GDM1 (cell line): ENCODE measurements at places on chromosomes 2 and 18.

DNA sequence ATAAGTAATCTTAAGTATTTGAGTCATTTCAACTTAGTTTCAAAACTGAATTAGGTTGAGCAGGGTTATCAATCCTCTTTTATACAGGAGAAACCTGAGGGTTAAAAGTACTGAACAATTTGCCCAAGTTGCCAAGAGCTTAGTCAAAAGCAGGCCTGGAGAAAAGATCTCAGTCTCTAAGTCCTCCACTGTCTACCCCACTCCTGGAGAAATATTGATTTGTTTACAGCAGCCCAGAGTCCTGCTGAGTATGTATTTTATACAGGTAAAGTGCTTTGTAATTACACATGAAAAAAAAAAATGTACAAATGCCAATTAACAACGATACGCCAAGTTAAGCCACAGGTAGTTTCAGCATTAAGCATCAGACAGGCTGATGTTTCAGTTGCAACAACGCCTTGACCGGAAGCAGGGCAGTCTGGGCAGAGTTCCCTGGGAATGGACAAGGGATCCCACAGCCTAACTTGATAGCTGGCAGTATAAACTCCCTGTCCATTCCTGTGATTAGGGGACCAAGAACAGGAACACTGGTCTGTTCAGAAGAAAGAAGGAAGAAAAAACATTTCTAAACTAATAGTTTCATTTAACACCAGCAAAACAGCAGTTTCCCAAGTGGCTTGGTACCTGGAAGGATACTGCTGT lies 132.9 kb downstream of the MYO5B start:
- no peak for DNase-seq

DNA sequence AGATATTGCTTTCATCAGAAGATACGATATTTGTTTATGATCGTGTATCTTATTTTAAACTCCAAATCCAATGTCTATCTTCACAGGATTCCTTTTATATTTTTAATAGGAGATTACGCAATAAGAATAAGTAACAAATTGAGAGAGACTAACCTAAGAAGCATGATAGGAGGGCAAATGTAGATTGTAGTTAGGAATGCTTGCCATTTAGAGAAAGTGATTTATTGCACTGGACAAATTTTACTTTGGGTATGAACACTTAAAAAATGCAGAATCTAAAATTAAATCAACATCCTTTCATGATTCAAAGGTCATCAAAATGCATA lies 563.4 kb upstream of the POU3F3 start:
- DNase-seq, result no peak

DNA sequence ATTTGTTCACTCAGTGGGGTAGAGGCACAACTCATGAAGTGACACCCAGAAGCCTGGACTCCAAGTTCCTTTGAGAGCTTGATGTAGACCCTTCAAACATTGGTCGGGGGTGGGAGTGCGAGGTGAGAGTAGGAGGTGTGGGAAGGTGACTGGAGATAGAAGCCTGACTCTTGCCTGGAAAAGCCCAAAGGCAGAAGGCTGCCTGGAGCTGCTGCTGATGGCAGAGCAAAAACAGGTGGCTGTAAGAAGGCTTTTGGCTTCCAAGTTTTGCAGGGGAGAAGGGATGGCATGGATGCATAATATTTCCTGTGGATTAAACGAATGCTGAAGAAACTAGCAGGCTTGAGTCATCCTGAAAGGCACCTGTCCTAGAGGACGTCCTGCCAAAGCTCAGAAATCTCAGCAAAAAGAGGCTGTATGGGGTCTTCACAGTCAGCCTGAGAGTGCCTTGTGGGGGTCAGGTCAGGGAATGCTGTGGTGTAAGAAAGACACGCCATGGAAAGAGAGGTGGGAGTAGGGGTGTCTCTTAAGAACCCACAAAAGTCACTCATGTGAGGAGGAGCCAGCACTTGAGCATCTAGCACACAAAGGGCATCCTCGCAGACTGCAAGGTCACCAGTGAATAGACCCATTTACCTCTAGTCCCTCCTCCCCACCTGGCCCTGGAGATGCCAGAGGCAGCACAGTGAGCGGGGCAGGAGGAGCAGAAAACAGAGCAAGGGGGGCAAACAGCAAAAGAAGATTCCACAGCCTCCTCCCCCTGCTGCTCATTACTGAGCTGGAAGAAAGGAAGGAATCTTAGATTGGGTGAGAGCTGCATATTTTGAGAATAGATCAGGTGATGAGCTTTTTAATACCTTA lies 37.5 kb downstream of the FASTKD2 start:
- no peak for DNase-seq

- no peak for DNase-seq
These were observed 84.3 kb upstream of the SERTAD2 start for GRCh38 chr2:64738026-64738425.

DNA sequence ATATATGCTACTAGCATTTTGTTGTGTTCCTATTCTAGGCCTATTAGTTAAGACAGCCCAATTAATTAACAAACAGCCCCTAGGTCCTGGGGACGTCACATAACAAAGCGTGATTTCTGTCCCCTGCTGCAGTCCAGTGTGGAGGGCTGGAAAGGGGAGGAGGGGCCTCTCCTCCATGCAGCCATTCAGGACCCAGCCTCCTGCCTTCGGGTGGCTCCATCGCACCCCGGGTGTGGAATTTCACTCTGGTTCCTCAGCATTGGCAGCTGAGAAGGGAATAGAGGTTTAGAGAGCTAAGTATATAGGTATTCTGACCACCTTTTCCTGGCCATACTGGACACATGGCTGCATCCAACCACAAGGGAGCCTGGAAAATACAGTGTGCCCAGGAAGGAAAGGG lies 42.4 kb downstream of the MC2R start:
- no peak for DNase-seq

- no peak for DNase-seq
These were observed 66.3 kb downstream of the NCKAP1 start for GRCh38 chr2:182971820-182972547.

GRCh38 chr2:85663594-85664565 lies 4.1 kb downstream of the SFTPB start:
- no peak for DNase-seq

DNA sequence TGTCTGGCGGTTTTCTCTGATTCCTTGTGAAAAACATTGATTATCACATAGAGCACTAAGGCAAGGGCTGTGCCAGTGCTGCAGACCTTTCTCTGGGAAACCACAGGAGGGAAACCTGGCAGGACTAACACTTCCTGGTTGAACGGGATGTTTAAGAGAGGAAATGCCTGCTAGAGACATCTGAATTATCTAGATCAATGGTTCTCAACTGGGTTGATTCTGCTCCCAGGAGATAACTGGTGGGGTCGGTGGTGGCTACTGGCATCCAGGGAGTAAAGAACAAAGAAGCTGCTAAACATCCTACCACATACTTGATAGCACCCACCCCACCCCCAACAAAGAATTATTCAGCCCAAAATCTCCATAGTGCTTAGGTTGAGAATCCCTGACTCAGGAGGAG lies 37.5 kb downstream of the DDX18 start:
- no peak for DNase-seq

DNA sequence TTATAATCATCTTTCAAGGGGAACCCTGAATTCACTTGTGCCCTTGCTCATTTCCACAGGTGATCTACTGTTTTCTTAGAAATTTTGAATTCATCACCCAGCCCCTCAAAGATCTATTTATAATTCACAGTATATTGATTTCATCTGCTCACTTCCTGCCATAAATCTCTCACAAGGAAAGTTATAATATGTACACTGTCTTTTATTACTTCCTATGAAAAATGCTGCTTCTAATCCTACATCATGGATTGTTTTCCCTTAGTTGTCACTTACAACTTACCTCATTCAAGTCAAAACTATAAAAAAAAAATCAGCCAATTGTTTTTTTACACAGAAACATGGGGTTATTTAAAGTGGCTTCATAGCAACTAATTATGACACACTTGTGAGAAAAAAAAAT lies 1443.0 kb downstream of the LRP1B start:
- no peak for DNase-seq

- no peak for DNase-seq
These were observed 336.7 kb upstream of the ATP5MC3 start for GRCh38 chr2:175518206-175518605.

DNA sequence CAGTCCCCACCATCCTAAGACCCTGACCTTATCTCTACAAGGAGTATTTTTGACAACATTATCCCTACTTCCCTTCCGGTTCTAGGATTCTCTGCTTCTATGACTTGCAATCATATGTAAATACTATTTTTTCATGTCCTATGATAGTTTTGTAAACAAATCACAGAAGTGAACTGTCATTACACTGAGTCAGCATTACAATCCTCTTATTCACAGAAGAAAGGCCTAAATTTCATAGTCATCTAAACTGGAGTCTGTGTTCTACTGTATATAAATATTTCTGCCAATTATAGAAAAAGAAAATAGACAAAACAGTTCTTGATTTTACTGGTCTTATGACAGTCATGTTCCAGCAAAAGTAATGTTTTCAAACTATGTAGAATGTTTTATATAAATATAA lies 265.1 kb downstream of the NCKAP5 start:
- no peak for DNase-seq

DNA sequence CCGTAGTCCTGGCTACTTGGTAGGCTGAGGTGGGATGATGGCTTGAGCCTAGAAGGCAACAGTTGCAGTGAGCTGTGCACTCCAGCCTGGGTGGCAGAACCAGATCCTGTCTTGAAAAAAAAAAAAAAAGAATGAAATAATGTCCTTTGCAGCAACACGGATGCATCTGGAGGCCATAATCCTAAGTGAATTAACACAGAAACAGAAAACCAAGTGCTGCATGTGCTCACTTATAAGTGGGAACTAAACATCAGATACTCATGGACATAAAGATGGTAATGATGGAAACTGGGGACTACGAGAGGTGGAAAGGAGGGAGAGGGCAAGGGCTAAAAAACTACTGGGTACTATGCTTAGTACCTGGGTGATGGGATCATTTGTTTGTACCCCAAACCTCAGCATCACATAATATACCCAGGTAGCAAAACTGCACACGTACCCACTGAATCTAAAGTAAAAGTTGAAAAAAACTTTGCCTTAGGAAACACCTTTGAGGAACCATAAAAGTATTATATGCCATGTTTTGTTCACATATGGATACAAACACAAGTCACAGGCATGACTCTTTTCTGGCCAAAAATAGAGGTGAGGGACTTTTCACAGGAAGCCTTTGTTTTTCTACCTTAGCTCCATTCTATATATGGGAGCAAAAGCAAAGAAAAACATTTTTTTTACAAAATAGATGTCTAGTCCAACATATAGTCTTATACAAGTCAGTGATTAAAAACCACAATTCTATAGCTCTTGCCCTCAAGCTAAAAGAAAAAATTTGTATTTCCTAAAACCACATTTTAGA lies 36.6 kb downstream of the GPR155 start:
- no peak for DNase-seq

DNA sequence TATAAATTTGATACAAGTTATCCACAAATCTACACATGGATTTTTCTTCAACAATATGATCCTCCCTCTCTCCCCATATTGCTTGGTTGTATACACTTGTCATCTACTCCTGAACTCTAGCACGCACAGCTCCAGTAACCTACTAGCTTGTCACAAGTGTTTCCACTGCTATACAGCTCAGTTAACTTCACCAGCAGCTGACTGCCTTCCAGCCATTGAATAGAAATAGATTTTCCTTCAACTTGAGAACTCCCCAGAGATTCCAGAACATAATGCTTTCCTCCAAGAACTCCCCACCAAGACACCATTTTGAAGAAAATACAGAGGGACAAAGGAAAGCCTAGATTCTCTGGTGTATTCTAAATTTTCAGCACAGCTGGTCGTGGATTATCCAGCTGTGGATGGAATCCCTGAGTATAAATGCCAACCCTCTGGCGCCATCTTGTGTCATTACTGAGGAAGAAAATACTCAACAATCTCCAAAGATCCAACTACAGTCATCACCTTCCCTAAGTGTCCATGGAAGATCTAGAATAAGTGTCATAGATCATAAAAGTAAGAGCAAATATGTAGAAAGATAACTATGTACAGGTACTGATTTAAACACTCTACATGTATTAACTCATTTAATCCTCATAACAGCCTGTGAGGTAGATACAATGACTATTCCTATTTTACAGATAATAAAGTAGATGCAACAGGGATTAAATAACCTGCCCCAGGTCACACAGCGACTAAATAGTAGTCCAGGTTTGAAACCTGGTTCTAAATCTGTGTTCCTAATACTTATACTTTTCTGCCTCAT lies 156.7 kb downstream of the ARHGAP28 start:
- DNase-seq, result peak; percentile 18
